ENCODE measurements at places on chromosomes 2 and 18.

DNA sequence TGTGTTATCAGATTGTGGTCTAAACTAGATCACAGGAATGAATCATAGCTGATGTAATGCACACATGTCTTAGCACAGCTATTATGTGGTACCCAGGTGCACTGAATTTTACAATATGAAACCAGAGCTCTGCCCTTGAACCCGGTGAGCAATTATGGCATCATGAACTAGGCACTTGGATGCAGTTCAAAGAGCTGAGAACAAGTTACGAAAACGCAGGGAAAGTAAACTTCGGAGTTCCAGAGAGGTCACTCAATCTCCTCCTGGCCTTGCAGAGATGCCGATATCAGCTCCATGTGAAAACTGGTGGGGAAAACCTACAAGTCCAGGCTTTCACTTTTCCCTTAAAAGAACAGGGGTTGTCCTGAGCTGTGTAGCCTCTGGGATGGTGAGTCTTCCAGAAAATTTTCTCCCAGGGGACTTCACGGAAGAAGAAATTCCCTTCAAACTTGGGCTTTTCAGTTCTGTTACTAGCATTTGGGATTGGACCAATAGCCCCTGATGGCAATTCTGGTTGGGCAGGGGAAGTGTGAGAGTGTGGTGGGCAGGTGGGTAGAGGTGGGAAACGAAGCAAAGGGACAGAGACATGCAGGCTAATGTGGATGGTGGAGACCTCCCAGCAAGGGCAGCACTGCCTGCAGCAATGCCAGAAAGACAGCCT is 71.1 kb upstream of the SH3BP4 start:
- no peak for DNase-seq

DNA sequence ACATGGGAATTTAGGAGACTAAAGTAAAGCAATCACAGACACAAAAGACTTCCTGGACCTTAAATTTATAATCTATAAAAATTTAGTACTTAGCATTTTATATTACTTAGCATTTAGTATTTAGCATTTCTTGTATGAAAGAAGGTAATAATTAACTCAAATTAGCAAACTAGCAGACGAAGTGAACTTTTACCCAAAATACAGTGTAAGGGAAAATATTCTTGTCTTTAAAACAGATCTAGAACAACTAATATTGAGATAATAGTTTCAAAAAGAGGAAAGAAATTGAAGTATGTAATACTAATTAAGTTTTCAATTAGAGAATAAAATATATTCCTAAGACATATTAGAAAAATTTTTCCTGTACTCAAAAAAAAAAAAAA is 134.5 kb upstream of the ZNF804A start:
- DNase-seq = no peak

GRCh38 chr2:64793701-64794100 is 140.0 kb upstream of the SERTAD2 start:
- no peak for DNase-seq

DNA sequence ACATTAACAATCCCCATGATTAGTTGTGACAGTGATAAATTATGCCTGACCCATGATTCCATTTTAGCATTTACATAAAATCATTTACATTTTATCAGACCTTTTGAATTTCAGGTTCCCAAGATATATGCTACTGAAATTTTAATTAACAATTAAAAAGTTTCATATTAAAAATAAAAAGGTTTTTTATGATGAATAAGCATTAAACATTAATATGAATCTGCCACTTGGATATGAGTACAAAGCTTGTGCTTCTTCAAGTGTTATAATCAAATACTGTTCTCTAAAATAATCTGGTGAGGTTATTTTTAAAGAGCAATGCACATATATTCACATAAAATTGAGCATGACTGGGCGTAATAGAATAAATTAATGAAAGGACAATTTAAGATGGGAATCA is 1218.0 kb downstream of the CNTNAP5 start:
- no peak for DNase-seq

DNA sequence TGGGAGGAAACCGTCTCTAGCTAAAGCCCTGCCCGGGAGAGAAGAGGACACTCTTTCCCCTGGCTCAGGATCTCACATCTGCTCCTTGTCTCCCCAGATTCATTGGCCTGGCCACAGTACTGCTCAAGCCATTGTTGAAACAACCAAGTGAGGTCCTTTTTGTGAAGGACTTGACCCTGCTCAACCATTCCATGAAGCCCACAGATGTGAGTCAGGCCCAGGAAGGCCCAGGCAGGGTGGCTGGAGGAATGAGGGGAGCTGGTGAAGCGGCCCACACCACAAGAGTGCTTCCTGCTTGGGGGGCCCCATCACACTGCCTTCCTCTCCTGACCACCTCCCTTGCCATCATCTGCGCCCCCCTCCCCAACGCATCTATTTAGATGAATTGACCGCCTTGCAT is 5.1 kb downstream of the FER1L5 start:
- DNase-seq = no peak

GRCh38 chr2:28663359-28663758 is 88.3 kb upstream of the PPP1CB start:
- no peak for DNase-seq

GRCh38 chr18:63145851-63146555 is 173.6 kb downstream of the BCL2 start:
- peak; percentile 83 for DNase-seq

- no peak for DNase-seq
Measured at GRCh38 chr2:6641956-6642355, 223.8 kb downstream of the CMPK2 start.

DNA sequence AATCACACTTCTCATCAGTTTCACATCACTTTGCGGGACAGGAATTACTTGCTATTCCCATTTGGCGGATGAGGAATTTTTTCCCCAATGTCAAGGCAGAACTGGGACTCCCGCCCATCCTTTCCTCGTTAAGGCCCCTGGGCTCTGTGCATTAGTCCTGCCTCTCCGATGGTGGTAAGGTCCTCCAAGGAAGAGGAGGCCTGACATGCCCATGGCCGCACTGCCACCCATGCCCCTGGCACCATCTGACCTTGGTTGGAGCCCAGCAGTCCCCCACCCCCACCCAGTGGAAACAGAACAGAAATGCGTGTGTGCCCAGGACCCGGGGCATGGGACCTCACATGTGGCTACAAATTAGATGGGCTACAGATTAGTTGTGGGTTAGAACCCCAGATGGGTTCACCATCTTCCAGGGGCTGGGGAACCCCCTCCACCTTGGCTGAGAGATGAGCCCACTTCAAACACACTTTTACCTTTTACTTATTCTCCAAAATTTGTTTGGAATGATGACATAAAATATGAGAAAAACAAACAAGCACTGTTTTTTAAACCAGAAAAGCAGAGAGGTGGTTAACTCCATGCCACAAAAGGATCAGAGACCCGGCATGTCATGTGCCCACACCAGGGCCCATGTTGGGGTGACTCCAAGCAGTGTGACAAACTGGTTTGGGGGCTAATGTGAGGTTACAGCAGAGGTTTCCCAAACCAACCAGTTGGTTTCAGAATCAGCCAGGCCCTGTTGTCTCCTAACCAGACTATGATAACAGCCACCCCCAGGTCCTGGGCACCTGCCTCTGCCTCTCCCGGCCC is 11.0 kb upstream of the DUSP2 start:
- no peak for DNase-seq

DNA sequence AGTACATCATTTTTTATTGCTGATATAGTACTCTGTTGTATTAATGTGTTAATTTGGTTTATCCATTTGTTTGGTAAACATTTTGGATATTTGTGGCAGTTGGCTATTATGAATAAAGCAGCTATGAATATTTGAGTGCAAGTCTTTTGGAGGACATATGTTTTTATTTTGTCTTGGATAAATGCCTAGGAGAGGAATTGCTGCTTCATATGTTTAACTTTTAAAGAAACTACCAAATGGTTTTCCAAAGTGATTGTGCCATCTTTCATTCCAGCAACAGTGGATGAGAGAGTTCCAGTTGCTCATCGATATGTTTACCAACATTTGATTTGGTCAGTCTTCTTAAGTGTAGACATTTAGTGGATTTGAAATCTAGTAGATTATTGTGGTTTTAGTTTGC is 51.8 kb downstream of the MERTK start:
- no peak for DNase-seq

- DNase-seq = no peak
Measured at GRCh38 chr2:169860149-169860548, 32.9 kb downstream of the UBR3 start.

- no peak for DNase-seq
Measured at GRCh38 chr2:112730216-112730615, 9.4 kb downstream of the NT5DC4 start.

GRCh38 chr2:70525032-70525431 is 28.6 kb downstream of the TGFA start:
- no peak for DNase-seq

DNA sequence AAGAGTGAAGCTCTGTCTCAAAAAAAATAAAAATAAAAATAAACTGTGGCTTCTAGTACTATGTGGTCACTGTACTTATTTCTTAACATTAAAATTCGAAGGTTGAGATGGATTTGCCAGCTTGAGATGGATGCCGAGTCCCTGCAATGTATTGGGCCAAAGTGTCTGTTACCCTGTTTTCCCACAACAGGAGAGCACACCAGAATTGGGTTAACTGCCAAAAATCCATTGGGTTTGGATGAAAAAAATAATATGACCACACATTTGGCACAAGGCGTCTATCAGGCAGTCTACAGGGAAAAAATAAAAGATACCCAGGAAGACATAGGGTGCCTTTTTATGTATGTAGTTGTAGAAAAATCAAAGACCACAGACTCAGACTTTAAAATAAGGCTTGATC is 19.2 kb upstream of the MAPRE3 start:
- no peak for DNase-seq

DNA sequence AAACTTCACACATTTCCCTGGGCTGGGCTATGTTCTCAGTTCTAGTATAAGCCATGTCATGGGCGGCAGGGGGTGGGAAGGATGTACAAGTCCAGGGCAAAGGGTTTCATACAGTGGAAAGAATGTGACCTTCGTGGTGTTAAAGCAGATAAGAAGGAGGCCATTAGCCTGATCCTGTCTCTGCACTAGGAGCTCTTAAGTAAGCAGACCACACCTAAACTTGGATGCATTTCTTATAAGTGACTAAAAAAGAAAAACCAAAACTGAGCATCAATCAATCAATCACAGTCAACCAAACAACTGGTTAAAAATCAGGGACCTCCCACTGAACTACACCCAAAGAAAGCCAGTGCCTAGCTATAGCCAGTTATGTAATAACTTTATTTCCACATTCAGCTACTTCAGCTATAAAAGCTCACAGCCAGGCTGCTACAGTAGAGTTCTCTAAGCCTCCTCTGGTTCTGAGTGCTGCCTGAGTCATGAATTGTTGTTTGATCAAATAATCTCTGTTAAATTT is 46.8 kb upstream of the RIOK3 start:
- no peak for DNase-seq

DNA sequence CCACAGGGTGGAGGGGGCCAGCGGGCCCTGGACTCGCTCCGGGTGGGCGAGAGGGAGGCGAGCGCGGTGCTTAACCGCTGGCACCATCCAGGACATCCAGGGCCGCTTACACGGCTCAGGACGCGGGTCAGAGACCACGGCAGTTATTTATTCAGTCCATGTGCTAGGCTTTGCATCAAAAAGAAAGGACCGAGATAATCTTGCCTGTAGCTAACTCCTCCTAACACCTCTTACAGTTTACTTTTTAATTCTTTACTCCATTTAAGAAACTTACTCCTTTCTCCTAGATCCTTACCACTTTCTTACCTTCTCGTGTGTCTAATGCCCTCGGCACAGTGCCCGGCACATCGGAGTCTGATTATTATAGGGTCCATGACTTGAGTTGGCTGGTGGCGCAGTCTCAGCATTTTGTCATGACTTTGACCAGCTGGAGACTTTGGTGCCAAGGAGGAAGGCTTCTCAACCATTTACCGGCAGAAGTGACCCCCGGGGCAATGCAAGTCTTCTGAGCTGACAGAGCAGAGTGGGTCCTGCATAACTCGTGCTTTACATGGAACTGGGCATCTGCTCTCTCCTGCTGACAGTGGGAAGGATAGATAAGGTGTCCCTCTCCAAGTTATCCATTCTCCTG is 503 bp downstream of the ANXA4 start:
- no peak for DNase-seq

- no peak for DNase-seq
Measured at GRCh38 chr2:10335046-10335840, 32.5 kb downstream of the HPCAL1 start.

DNA sequence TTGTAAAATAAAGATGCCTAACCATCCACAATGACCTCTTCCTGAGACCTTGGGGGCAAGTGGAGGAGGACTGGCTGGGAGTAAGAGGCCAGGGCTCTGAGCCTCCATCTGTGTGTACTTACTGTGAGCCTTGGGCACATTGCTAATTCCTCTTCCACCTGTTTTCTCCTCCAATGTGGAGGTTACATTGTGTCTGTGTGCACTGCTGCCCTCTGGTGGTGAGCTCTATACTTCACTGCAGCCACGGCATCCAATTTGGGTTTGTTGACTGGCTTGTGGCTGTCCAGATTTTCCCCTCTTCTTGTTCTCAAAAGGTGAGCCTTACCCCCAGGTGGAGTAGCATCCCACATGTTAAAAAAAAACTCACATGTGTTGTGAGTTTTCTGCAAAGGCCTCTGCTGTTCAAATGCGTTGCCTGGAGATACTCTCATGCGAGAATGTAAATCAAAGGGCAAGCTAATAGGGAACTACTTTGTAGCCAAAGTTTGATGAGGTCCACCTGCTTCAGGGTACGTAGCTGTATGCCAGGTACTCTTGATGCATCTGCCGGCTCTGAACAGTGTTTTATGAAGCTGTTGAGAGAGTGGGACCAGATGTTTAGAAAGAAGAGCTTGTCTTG is 80.8 kb downstream of the APOB start:
- DNase-seq = peak; percentile 73

DNA sequence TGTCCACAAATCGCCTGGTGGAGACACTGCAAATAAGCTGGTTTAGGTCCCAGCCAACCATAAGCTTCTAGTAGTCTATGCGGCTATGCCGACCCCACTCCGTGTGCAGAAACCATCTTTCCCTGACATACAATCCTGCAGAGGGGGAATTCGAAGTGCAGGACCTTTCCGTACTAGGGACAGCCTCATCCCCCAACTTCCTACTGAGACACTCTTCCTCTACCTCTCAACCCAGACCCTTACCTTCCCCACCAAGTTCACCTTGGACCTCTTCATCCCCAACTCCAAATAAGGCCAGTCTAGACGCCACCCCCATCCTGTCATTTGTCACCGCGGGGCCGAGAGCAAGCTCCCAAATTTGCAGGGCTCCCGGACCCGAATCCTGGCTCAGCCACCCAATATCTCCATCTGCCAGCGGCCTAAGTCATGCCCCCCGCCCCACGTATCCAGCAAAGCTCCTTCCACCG is 496 bp downstream of the SUCLG1 start:
- DNase-seq = no peak
